ENCODE measurements at places on chromosomes 3 and 15.

DNA sequence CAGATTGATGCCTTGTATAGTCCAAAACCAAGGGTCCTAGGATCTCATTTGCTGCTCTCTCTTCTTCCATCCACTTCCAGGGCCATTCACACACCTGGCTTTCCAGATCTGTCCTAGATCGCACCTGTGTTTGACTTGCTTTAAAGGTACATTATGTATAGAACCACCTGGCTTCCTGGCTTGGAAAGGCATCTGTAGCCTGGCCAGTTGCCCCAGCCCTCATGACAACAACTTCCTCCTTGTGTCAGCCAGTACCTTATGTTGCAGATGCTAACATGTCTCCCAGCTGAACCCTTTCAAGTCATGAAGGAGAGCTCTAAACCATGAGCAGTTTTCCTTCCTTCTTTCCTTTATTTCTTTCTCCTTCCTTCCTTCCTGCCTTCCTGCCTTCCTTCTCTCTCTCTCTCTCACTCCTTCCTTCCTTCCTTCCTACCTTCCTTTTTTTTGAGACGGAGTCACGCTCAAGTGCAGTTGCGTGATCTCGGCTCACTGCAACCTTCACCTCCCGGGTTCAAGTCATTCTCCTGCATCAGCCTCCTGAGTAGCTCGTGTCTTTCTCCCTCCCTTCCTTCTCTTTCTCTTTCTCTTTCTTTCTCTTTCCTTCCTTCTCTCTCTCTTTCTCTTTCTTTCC is 2.5 kb upstream of the HTR3C start:
- DNase-seq: no peak

DNA sequence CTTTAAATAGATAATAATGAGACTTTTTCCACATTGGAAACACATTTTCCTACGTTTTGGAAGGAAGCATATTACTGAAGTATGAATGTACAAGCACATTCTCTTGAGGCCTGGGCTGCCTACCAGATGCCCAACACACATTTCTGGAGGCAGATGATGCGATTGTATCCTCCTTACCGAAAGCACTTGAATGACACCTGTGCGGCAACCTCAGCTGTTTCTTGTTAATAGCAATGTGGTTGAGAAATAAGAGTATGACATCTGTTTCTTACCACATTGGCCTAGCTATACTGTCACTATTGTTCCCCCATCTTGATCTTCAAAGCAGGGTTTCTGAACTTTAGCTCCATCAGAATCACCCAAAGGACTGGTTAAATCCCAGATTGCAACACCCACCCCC is 84.8 kb downstream of the ARPP21 start:
- no peak for DNase-seq

DNA sequence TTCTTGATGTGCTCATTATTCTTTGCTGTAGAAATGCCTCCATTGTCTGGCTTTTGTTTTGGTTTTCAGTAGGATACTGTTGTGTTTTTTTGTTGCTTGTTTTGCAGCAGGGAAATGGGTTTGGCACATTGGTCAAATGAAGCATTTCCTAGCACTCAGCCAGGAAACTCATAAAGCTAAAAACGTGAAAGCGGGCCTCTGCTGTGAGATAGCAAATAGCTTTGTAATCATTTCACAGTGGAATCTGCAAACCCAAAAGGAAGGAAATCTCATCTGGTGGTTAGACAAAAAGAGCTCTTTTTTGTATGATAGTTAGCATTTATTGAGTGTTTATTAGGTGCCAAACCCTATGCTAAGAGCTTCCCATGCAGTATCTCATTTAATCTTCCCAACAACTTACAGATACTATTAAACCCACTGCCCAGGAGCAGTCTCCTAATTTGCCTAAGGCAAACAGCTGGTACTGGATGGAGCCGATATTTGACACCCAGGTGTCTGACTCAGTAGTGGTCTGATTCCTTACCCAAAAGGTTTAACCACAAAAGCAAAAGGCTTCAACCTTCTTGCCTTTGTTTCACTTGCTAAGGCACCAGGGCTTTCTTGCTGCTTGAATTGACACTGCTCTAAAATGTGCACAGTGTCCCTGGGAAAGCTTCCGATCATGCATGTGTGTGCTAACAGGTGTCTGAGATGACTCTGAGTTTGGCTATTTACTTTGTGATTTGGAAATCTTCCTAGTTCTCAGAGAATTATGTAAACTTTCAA is 527.9 kb upstream of the MDFIC2 start:
- DNase-seq: no peak

GRCh38 chr15:93035092-93035915 is 53.7 kb downstream of the RGMA start:
- no peak for DNase-seq

GRCh38 chr3:190826018-190826417 is 36.5 kb downstream of the GMNC start:
- no peak for DNase-seq

All from CD4-positive, alpha-beta T cell treated with Interleukin-21 for 1 hour (primary cell).